NCI-H1417 (cell line): ENCODE measurements at places on chromosomes 5 and 9.

DNA sequence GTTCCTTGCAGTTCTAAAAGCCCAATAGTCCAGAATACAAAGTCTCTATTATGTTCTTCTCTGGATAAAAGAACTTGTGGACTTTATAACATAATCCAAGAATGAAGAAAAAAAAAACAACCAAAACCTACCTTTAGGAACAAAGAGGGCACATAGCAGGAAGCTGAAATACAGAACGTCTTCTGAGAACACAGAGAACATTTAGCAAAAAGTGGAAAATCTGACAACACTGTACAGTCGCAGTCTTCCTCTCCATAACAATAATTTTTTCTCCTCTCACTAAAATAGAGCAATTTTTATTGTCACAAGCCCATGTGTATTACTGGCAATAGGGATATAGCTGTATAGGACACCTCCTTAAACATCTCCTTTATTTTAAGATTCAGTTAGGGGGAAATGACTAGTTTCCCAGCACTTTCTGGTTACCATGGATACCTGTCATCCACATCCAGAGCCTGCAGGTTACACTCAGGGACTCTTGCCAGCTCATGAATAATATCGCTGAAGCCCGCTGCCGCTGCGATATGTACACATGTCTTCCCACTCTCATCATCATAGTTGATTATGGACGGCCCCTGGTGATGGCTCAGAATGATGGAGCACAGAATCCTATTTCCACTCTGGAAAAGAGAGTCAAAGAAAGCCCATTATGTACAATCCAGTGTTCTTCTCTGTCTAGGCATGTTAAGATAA is 106.5 kb downstream of the ANKRD55 start:
- no peak for DNase-seq

DNA sequence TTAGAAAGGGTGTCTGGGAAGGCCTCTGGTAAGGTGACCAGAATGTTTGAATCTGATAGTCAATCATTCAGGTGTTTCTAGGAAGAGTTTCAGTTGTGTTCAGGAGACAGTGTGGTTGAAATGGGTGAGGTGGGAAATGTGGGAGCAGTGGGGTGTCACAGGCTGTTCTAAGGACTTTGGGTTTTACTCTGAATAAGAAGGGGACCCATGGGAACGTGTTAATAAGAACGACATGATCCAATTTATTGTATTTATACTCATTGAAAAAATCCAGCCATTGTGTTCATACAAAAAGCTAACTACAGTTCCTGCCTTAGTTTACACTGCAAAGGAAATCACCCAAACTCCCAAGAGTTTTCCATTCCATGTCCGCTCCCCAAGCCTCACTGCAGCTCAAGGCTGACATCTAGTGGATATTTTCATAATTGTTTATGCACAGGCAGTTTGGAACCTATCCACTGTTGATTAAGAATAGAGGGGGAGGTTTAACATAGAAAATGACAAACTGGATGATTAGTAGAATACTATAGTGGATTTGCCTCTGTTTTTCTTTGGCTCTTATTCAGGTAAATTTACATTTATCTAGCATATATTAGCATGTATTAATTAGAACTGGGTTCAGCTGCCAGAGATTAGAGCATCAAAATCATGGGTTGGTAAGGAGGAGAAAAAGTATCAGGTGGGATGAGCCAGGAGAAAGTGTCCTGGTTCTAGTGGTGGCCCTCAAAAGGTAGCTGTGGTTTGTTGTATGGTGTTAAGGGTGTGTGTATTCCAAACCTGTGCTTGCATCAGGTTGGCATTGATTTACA is 17.7 kb downstream of the CAVIN4 start:
- DNase-seq, result peak; percentile 54

- no peak for DNase-seq
Measured at GRCh38 chr5:79109527-79110492, 1.8 kb upstream of the BHMT start.

DNA sequence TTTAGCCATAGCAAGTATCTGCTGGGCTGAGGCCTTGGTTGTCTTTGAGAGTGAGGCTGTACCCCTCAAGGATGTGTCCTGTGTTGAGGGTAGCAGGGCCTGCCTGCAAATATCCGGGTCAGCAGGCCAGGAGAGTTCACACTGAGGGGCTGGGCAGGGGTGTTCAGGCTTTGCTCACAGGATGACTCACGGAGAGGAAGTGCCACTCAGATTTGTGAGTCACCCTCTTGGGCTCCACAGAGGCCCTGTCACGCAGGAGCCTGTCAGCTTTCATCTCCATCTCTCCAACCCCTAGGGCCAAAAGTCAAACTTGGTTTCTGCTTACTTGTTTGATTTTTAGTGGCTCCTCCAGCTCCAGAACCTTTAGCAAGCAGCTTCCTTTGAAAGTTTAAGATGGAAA is 211.5 kb downstream of the SEC61B start:
- no peak for DNase-seq

DNA sequence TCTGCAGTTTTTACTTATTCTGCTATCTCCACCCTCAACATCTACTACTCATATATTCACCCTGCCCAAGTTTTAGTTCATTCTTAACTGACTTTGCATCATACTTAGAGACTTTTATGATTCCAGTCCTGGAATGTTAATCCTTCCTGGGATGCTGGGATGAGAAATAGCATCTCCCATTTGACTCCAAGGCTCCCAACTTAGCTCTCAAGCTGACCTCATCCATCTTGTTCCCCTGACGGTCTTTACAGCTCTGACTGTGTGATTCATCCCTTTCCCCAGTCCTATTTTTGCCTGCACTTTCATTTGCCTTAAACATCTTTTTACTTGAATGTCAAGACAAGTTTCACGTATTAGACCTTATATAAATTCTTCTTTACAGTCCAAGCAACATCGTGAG is 297.8 kb downstream of the EPB41L4A start:
- DNase-seq, result no peak

DNA sequence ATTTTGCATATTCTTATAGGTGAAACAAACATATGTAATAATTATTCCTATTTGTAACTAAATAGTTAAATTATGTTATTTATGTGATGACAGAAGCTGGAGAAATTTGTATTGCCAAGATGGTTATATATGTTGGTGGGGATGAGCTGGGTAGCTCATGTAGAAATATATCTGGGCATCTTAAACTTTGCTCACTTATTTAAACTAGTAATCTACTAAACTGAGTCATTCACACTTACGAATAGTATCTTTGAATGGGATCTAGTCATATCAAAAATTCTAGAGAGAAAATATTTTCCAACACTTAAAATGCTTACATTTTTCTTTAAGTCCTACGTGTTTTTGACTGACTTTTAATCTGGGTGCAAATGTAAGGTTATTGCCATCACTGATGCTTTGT is 44.6 kb upstream of the EIF4EBP3 start:
- DNase-seq, result no peak

DNA sequence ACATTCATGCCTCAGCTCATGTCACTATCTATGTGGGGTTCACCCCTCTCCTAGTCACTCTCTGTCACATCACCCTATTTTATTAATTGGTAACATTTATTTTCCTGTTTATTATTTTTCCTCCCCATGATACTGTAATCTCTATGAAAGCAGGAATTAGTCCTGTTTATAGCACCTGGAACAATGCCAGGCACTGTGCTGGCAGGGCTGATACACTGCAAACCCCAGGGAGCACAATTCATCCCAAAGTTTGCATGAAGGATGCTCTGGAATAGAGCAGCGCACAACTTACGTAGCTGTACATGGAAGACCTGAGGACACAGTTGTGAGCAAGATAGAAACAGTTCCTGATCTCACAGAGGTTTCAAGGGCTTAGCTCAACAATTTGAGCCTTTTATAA is 103.2 kb downstream of the NSG2 start:
- DNase-seq, result peak; percentile 2

GRCh38 chr5:103938146-103938695 is 375.6 kb upstream of the NUDT12 start:
- no peak for DNase-seq

GRCh38 chr5:107322936-107323335 is 347.8 kb downstream of the EFNA5 start:
- no peak for DNase-seq

GRCh38 chr5:146540414-146540813 is 24.4 kb upstream of the GPR151 start:
- no peak for DNase-seq
